ENCODE measurements at places on chromosomes 4 and X. TPM values are rescaled to one million over a fixed set of nuclear protein-coding genes. Genes with fewer than 3 reads are reported as not detected.

FOXP3 gene
- total RNA-seq, result not detected

SLIT2 gene
- total RNA-seq, result 29.1 TPM

TBX22 gene
- not detected for total RNA-seq

TCEAL1 gene
- 18.7 TPM for total RNA-seq

PCSK1N gene
- total RNA-seq, result 0.37 TPM

PCDH19 gene
- under 0.01 TPM for total RNA-seq

CCDC160 gene
- not detected for total RNA-seq

PTTG2 gene
- not detected for total RNA-seq

GAB1 gene
- 11.7 TPM for total RNA-seq

All from subcutaneous preadipocyte (primary cell).